NCI-H82 (cell line): ENCODE measurements at places on chromosomes 6 and 20.

DNA sequence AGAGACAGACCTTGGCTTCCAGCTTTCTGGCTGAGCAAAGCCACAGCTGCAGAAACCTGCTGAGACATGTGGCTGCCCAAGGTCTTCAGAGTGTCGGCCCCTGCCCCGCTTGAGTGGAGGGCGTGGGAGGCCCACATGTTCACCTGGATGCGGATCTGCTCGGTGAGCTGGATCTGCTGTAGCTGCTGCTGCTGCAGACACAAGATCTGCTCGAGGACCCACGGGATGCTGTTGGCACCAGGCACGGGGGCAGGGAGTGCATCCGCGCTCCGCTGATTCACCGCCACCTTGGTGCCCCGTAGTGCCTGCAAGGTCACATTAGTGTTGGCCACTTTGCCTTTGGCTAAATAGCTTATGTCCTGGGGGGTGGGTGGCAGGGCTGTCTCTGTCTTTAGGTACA lies 10.7 kb downstream of the SALL4 start:
- DNase-seq, result no peak

DNA sequence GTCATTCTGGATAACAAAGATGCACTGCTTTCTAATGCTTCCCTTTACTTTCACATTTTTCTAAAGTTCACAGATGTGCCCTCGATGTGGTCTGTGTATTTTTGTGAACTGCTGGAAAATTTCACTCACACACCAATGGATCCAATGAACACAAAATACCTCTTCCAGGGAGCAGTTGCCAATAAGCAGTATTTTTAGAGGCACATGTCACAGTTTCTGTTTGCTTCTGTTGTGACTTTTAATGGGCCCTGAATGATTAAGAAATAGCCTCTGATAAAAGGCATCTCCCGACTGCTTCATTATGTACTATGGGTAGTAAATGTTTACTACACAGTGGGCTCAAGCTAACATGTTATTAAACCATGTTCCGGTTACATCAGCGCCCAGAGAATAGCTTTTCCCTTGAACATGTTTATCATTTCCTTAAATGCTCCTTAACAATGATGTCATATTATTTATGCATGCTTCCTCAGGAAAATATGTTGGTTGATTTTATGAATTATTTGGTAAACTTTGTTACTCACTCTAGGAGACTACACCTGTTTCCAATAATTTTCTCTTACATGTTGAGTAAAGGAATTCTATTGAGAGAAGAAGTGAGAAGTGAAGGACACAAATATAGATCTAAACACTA lies 188.0 kb downstream of the KCNQ5 start:
- no peak for DNase-seq

DNA sequence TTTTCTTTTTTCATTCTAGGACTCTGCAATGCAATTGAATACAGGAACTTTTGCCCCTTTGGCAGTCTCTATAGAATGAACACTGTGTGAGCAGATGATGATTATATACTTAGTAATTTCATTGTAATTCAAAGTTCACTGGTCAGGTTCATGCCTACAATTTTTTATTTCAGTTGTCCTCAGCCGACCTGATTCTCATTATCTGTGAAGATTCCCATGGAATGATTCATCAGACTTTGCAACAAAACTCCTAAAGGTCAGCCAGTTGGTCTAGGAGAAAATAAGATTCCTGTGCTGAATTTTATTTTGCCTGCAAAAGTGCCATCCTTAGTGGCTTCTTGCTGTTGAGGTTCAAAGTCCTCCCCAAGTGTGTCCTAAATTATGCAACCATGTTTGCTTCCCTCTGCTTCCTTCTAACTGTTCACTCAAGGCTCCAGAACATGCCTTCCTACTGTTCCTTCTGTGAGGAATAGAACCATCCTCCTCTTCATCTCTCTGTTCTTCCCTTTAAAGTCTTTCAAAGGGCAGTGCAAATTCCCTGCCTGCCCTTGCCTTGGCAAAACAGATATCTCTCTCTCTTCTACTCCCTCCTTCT lies 194.2 kb upstream of the CNR1 start:
- no peak for DNase-seq

- peak; percentile 97 for DNase-seq
These were observed 122.6 kb downstream of the GPX5 start for GRCh38 chr6:28648035-28648877.
